Endodermal cell (in vitro differentiated cells): ENCODE measurements at places on chromosomes 2 and 18. TPM values are rescaled to one million over a fixed set of nuclear protein-coding genes. Genes with fewer than 3 reads are reported as not detected.

The PARD6G gene
- 5.5 to 20.3 TPM (median 17.3 TPM) in 3 replicates for total RNA-seq

GRCh38 chr18:23945416-23946079, 69.0 kb upstream of the TTC39C start:
- no peaks in the 10 kb centered on the region for H3K27me3 ChIP-seq
- H3K27ac ChIP-seq = no peak overlapping the region
- DNase-seq = no peak
- H3K4me1 ChIP-seq = peaks cover 4% of the 10 kb centered on the region
- H3K36me3 ChIP-seq = no peaks in the 10 kb centered on the region
- no peak overlapping the region for H3K4me3 ChIP-seq

- H3K4me1 ChIP-seq = no peaks in the 10 kb centered on the region
- H3K27ac ChIP-seq = no peak overlapping the region
- peaks cover 10% of the 10 kb centered on the region for H3K27me3 ChIP-seq
- no peaks in the 10 kb centered on the region for H3K36me3 ChIP-seq
- H3K4me3 ChIP-seq = no peak overlapping the region
- no peak for DNase-seq
Observed at GRCh38 chr2:217664761-217665160, 338.0 kb downstream of the TNS1 start.

DNA sequence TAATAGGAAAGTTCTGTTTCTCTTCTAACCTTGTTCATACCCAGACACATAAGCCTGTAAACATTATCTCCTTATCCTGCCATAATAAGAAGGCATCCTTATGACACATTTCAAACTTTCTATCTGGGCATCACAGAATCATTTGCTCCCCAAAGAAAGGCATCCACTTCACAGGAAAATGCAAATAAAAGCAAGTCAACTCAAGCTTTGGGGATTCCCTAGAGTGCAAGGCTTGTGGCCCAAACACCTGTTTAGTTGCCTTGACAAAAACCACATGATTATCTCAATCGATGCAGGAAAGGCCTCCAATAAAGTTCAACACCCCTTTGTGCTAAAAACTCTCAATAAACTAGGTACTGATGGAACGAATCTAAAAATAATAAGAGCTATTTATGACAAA, 195.7 kb upstream of the GALNT5 start:
- H3K4me1 ChIP-seq = peaks cover 4% of the 10 kb centered on the region
- H3K27ac ChIP-seq = no peak overlapping the region
- no peaks in the 10 kb centered on the region for H3K27me3 ChIP-seq
- no peaks in the 10 kb centered on the region for H3K36me3 ChIP-seq

DNA sequence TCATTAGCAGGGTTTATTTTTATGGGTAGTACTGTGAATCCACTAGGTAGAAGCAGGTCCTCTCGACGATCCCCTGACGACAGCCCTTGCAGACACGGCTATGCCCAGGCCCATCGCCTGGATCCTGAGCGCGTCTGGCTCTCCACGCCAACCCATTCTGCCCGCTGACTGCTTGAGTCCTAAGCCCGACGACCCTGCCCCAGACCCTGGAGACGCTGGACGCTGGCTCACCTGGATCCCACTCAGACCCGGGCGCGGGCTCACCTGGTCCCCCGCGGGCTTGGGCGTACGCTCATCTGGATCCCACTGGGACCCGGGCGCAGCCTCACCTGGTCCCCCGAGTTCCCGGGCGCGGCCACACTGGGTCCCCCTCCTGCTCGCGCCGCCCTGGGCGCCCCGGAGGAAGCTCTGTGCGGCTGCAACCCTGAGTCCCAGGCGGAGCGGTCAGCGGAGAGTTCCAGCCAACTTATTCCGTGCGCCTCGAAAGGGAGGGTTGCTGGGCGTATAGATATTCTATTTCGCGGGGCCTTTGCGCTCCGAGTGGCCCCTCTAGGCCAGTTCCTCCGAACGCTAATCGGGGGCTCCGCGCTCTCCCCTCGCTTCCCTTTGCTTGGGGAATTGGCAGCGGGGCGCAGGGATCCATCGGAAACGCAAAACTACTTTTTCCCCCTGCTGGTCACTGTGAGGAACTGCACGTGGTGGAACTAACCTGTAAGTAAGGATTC, 22.4 kb upstream of the RMP24 start:
- peak; percentile 89 for DNase-seq
- no peak overlapping the region for H3K27ac ChIP-seq
- H3K4me3 ChIP-seq = peak overlapping the region; percentile 88
- no peaks in the 10 kb centered on the region for H3K4me1 ChIP-seq

The NTSR2 gene
- total RNA-seq = not detected in 3 replicates

The CCDC68 gene
- 0.53 and 0.56 TPM in 2 replicates for total RNA-seq

DNA sequence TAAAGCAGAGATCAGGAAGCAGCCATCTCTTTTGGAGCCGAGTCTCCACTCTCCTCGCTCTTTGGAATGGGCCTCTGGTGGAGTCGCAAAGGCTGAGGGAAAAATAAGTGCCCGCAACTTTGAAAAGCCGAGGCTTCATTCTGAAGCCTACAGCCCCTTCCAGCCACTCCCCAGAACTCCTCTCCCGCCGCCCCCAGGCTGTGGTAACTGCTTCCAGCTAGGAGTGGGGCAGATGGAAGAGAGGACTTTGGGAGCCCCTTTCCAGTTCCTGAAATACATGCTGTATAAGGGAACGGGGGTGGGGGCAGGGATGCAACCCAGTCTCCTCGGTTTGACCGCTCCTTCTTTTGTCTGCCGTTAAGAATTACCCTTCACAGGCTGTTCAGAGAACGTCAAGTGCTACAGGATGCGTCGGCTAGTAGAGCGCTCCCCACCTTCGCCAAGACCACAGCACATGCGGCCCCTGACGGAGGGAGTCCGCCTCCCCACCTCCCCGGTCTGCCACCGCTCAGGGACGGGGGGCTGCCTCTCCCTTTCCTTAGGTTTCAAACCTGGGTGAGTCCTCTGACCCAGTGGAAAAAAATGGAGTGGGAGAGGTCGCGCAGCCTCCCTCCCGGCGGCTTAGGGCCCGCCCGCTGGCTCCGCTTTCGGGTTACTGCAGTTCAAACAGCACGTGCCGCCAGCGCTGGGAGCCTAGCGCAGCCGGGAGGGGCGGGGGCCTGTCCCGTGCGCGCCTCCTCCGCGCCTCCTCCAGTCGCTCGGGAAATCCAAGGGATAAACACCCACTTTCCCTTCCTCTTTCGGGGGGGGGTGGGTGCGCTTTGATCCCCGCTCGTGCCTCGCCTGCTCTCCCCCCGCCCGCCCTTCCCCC, 4.9 kb downstream of the CYP26B1 start:
- H3K36me3 ChIP-seq = no peaks in the 10 kb centered on the region
- no peak overlapping the region for H3K27ac ChIP-seq
- H3K27me3 ChIP-seq = peaks cover 98% of the 10 kb centered on the region

- H3K4me1 ChIP-seq = no peaks in the 10 kb centered on the region
- H3K27ac ChIP-seq = peak overlapping the region; percentile 57
- H3K4me3 ChIP-seq = no peak overlapping the region
- DNase-seq = no peak
Observed at GRCh38 chr2:173658946-173659371, 304.3 kb downstream of the CDCA7 start.

DNA sequence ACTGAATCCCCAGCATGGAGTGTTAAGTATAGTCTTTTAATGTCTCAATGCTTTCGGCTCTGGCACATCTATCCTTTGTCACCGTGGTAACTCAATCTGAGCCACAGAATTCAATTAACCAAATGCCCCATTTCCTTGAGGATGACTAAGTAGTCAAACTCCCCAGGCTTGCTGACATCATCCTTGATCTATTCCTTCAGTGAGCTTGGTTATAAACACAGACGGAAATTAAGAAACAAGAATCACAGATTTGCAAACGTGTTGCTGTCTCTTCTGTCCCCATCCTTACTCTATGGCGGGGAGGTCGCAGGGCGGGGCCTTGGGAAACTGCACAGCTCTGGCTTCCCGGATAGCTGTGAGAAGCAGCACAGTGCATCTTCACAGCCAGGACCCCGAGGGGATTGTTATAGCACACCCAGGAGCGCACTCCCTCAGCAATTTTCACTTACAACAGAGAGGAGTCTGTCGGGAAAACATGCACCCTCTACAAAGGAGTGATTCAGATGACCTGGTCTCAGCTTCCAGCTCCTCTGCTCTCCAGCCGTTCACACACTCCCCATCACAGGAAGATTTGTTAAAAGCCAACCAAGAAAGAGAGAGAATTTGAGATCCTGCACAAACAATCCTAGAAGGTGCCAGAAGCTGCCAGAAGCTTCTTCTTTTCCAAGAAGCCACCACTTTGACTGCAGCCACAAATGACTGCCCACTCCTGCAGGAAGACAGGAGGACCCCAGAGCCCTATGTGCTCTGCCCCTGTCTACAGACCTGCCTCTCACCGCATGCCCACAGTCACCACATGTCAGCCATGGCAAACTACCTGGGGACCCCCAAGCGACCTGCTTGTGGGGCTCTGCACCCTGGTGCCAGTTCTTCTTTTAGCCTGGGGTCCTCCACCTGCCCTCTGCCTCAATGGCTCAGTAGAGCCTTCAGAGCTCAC, 44.9 kb upstream of the YWHAQ start:
- no peaks in the 10 kb centered on the region for H3K27me3 ChIP-seq
- no peak overlapping the region for H3K4me3 ChIP-seq
- no peaks in the 10 kb centered on the region for H3K36me3 ChIP-seq
- no peaks in the 10 kb centered on the region for H3K4me1 ChIP-seq
- peak; percentile 81 for DNase-seq

DNA sequence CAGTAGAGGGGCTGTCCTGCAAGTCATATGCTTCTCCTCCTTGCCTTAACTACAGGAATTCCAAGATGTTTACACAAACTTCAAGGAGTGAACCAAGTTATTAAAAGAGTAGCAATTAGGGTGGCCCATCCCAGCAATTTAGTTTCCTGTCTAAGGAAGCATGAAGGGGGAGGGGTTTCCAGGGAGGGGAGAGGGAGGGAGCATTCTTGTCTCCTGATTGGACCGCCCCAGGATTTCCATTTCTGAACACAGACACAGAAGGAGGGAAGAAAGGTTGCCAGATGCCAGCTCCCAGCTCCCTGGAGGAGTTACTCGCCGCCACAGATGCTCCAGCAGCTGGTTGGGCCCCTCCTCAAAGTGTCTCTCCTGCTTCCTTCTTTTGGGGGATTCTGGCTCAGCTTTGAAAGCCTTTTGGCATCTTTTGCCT, 107.6 kb downstream of the TRIB2 start:
- DNase-seq = no peak
- no peak overlapping the region for H3K27ac ChIP-seq

DNA sequence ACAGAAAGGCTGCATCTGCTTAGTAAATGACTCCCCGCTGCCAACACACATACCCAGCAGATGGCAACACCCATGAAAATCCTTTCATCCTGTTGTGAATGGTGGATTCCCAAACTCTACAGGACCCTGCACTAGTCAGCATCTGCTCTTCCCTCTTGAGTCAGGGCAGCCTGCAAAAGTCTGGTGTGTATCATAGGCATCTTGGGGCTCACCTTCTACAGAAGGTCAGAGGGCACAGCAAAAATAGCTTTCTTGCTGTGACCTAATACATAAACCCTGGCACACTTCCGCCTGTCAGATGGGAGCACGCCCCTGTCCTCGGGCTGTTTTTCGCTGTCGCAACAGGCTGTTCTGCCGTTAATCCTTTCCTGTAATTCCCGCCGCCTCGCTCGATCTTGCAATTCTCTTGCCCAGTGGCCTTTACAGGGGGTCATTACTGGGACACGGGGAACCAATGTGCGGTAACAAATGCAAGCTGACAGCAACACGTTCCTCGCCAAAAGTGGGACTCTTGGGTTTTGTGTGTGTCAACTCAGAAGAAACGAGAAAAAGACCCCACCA, 19.9 kb upstream of the SCYGR1 start:
- H3K36me3 ChIP-seq = no peaks in the 10 kb centered on the region
- no peaks in the 10 kb centered on the region for H3K4me1 ChIP-seq
- no peak for DNase-seq
- H3K27ac ChIP-seq = no peak overlapping the region
- no peak overlapping the region for H3K4me3 ChIP-seq

- no peak overlapping the region for H3K27ac ChIP-seq
- DNase-seq = no peak
- H3K4me1 ChIP-seq = no peaks in the 10 kb centered on the region
- no peaks in the 10 kb centered on the region for H3K27me3 ChIP-seq
- no peak overlapping the region for H3K4me3 ChIP-seq
Observed at GRCh38 chr2:72544554-72544953, 281.3 kb downstream of the EXOC6B start.

- peaks cover 4% of the 10 kb centered on the region for H3K4me1 ChIP-seq
- no peak overlapping the region for H3K27ac ChIP-seq
- no peak overlapping the region for H3K4me3 ChIP-seq
- no peaks in the 10 kb centered on the region for H3K36me3 ChIP-seq
- no peak for DNase-seq
Observed at GRCh38 chr18:59276047-59276446, 2.8 kb upstream of the RAX start.

GRCh38 chr2:7226501-7226900, 309.3 kb downstream of the RNF144A start:
- H3K27me3 ChIP-seq = no peaks in the 10 kb centered on the region
- H3K4me1 ChIP-seq = peaks cover 5% of the 10 kb centered on the region
- no peak overlapping the region for H3K4me3 ChIP-seq
- H3K27ac ChIP-seq = no peak overlapping the region

DNA sequence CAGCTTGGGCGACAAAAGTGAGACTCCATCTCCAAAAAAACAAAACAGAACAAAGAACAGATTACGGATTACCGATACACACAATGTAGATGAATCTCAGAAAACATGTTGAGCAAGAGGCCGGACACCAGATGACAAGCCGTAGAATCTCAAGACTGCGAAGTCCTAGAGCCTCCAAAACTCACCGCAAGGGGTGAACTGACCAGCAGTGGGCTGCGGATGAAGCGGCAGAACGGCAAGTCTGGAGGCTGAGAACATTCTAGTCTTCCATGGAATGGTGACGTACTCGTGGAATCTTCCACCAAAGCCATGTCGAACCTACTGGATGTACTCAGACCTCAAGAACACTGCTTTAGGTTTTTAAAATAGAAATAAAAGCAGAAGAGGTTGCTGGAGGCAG, 198.8 kb downstream of the NDUFA10 start:
- H3K4me1 ChIP-seq = peaks cover 7% of the 10 kb centered on the region
- no peaks in the 10 kb centered on the region for H3K36me3 ChIP-seq
- H3K27ac ChIP-seq = no peak overlapping the region
- H3K27me3 ChIP-seq = peaks cover 6% of the 10 kb centered on the region
- H3K4me3 ChIP-seq = no peak overlapping the region

DNA sequence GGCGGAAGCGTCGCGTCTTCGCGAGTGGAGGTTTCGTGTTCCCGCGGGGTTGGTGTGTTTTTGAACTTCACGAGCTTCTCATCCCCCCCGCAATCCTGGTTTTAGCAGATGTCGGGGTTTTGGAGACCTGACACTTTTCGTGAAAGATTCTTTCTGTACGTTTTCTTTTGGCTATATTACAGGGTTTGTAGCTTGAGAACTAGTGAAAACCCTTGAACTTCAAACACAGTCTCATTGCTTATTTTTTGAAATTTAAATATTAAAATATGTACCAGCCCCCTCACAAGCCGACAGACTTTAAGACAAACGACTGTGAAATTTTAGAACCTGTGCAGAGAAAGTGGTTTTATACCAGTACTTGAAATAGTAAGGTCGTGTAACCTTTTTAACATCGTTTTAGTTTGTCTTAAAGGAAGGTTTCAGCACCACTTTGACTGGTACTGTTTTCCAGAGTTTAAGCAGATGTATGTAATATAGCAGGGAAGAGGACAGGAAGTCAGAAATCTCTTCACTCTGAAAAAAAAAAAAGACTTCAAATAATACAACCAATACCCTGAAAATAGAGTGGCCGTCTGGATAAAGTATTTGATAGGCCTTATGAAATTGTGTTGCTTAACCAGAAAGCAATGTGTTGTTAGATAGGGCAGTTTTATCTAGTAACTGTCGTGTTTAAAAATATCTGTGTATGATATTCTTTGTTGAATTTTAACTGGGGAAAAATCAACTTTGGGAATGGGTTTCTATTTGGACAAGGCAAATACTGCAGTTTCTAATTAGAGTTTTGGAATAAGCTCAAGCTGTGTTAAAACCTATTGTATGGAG, 1.4 kb downstream of the SPATS2L start:
- no peaks in the 10 kb centered on the region for H3K27me3 ChIP-seq
- no peaks in the 10 kb centered on the region for H3K36me3 ChIP-seq
- no peak overlapping the region for H3K27ac ChIP-seq
- DNase-seq = no peak

The FOXD4L1 gene
- 0.22 TPM in 1 of 2 replicates, not detected in the other for total RNA-seq
